ENCODE measurements at places on chromosomes 11 and 22.

- DNase-seq = no peak
Observed at GRCh38 chr11:64472593-64473455, 113.9 kb downstream of the RPS6KA4 start.

DNA sequence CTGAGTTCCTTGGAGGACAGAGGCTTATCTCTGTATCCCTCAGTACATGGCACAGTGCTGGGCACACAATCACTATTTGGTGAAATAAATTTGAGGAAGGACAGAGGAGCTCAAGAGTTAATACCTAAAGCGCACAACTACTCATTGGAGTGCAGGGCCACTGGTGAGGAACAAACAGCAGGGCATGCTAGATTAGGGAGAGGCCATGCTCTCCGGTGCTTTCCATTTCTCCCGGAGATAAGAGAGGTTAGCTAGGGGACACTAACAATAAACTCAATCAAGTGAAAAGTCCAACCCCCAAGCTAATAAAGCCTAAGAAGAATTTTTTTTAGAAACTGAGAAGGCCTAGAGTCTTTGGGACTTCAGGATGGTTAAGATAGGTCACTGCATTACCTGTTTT is 29.1 kb downstream of the NFRKB start:
- DNase-seq = no peak

DNA sequence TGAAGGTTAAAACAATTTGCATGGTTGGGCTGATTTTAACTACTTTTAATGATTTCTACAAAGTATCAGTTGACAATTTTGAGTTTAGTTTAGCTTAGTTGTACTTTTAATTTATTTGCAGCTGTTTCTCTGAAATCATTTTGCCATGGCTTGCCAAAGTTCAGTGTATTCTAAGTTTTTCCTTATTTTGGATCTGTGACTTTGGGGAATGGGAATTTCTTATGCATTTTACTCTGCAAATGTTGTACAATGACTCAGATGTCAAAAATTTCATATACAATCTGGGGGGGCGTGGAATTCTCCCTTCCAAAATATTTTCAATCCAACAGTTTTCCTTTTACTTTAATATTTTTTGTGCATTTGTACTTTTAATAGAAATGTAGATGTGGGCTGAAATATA is 8.9 kb upstream of the DCHS1 start:
- DNase-seq = no peak

DNA sequence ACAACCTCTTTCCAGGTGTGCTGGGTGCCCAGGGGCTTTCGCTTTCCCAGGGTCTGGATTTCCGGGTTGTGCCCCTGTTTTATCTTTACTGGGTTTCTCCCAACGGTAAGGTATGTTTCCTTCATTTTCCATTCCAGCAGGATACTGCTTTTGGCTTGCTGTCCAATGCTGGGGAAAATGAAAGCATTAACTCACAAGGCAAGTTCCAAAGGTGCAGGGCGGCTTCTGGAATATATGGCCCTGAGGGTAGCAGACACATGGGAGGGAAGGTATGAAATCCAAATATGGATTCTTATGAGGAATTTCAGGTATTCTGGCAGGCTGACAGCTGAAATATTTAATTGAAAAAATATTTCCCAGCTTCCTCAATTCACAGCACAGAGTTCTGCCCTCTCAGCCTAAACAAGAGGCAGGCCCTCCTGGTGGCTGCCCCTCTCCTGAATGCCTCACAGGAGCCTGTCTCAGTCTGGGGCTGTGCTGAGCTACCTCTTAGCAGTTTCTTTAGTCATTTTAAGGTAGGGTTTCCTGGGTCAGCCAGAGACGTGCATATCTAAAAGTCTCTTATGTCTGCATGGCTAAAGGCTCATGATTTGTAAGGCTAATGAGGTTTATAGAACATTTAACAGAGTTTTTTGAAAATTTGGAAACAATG is 318.6 kb upstream of the B3GAT1 start:
- DNase-seq = no peak

DNA sequence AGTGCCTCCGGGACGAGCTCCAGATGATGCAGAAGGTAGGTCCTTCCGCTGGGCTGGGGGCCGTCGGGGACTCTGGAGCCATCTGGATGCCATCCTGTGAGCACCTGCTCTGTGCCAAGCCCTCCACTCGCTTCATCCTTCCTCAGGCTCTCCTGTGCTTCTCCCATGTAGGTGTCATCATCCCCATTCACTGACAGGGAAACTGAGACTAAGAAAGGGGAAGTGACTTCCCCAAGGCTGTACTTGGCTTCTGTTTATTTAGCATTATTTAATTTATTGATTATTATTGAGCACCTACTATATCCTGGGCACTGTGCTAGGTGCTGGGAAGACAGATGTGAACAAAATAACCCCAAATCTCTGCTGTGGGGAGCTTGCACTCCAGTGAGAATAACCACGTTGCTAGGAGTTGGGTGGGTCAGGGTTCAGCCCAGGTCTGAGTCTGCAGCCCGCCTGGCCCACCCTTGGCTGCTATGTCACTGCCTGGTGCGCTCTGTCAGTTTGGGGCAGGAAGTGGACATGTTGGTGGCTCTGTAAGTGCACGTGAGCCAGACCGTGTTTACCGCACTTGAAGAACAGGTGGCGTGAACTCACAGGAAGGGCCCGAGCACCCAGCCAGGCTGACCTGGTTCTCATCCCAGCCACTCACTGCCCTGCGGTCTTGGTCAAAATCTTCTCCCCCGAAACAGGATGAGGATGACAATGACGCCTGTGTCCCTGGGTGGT is 35.9 kb upstream of the GCAT start:
- no peak for DNase-seq

DNA sequence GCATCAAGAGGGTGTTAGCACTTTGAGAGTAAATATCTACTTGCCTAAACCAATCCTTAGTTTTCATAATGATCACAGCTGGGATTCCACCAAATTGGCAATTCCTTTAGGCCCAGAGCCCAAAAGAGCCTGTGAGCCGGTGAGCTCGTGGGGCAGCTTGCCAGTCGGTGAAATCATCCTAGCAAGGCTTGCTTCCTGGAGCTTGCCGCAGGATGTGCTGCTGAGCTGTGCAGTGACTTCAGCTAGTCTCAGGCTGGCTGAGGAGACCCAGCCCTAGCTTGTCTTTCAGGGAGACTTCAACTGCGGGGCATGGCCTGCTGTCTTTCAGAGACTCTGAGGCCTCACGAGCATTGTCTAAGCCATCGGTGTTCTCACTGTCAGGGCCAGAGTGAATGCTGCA is 73.6 kb upstream of the SUSD2 start:
- peak; percentile 44 for DNase-seq

DNA sequence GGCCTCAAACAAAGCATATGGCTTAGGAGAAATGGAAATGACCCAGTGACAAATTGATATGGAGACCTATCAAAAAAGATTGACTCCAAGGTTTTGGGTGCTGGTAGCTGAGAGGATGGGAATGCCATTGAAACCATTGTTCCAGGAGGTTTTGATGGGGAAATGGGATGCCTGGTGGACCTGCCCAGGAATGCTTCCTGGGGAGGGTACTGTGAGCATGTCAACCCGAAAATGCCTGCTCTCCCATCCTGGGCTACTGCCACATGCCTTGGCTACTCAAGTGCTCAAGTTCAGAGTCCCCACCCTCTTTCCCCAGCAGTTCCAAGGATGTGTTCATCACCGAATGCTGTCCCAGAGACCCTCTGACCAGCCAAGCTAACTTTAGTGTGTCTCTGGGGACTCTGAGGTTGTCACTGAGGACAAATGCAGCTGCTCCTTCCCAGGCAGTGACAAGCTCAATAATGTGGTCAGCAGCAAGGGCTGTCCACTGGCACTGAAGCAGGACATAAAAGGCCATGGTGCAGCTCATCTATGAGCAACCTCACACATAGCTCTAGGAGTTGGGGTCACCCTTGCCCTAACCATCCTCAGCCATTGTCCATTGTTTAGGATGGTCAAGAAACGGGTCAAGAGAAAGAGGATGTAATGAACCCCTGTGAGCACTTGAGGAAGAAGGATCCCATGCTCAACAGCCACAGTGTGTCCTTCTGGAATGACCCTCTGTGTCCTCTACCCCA is 83.7 kb downstream of the TRIM29 start:
- no peak for DNase-seq

- DNase-seq = peak; percentile 90
Observed at GRCh38 chr22:30829901-30830550, 135.4 kb downstream of the OSBP2 start.

DNA sequence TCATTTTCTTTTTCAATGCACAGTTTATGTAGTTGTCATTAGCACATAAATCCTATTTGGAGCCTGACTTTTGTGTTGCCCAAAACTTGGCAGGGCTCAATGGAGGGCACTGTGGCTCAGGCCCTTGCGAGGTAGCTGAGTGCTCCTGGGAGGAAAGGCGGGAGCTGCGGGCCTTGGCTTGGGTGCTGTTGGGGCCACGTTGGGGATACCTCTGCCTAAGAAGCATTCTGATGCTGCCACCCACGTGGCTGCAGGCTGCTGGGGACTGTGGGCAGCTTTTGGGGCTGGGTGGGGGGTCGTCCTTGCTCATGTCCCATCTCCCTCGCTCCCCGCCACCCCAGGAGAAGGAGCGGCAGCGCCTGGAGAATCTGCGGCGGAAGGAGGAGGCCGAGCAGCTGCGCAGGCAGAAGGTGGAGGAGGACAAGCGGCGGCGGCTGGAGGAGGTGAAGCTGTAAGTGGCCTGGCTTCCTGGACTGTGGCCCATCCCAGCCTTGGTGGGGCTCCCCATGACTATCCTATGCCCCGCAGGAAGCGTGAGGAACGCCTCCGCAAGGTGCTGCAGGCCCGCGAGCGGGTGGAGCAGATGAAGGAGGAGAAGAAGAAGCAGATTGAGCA is 20.9 kb downstream of the INCENP start:
- DNase-seq = no peak

GRCh38 chr11:130523609-130524008 is 75.2 kb downstream of the ADAMTS15 start:
- peak; percentile 29 for DNase-seq

DNA sequence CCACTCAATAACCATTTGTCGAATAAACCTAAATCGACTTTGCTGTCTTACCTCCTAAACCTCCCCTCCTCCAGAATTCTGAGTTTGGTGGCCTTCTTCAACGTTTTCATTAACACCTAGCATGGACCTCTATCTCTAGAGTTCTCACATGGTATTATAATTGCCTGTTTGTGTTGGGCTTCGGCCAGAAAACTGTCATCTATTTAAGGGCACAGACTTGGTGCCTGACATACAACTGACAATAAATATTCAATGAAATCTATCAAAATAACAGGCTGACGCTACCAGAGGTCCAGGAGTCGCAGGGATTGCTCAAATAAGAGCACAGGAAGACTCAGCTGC is 687 bp downstream of the ALKBH8 start:
- DNase-seq = no peak

DNA sequence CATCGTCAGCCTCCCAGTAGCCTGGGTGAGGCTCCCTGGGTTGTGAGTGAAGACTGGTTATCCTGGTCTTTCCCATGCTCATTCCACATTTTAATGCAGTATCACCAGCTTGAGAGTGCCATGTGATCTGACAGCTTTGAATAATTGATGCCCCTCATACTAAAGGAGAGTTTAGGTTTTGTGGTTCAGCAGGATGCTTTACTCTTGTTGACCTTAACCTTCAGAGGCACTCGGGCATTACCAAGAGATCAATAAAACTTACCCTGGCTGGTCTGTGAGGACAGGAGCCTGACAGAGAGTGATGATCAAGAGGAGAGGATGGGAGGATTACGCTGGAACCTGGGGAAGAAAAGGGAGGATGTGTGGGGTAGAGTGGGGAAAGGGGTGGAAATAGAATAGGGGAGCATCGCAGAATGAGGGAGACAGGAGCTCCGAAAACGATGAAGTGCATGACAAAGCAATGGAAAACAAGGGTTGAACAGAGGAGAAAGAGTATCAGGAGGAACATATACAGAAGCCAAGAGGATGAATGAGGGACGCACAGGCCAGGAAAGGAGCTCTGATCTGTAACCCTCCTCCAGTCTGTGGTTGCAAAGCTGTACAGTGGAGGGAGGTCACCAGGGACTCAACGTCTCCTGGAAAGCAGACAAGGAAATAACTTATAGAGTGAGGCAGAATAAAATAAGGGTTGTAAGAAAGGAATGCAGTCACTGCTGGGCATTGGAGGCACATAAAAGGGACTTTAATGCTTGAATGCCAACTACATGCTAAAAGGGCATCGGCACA is 594.5 kb downstream of the NTM start:
- no peak for DNase-seq

- no peak for DNase-seq
Observed at GRCh38 chr11:111798279-111798678, 32.1 kb upstream of the PPP2R1B start.

GRCh38 chr11:122229481-122230384 is 113.7 kb upstream of the BLID start:
- no peak for DNase-seq

DNA sequence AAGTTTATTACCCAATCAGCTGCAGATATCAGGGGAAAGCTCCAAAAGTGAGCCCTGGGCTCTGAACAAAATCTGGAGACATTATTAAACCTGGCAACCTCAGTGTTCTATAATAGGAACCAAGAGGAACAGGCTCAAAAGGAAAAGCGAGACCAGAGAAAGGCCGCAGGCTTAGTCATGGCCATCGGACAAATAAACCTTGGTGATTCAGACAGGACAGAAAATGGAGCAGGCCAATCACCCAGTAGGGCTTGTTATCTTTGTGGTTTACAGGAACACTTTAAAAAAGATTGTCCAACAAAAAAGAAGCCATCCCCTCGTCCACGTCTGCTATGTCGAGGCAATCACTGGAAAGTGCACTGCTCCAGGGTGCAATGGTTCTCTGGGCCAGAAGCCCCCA is 7.7 kb upstream of the PANX1 start:
- DNase-seq = no peak

GRCh38 chr11:85811624-85812023 is 683 bp upstream of the SYTL2 start:
- no peak for DNase-seq

- DNase-seq = no peak
Observed at GRCh38 chr22:43666457-43666856, 145.6 kb downstream of the EFCAB6 start.

DNA sequence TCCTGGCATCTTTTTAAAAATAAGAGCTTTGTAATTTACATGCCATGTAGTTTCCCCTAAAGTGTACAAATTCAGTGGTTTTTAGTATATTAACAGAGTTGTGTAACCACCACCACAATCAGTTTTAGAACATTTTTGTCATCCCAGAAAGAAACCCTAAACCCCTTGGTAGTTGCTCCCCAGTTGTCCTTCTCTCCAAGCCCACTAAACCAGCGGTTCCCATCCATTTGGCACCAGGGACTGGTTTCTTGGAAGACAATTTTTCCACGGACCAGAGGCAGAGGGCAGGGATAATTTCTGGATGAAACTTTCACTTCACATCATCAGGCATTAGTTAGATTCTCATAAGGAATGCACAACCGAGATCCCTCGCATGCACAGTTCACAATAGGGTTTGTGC is 22.6 kb downstream of the CABIN1 start:
- DNase-seq = no peak

- no peak for DNase-seq
Observed at GRCh38 chr11:103993507-103993906, 42.9 kb upstream of the DDI1 start.

- no peak for DNase-seq
Observed at GRCh38 chr22:23695141-23695540, 4.3 kb downstream of the RGL4 start.

- no peak for DNase-seq
Observed at GRCh38 chr11:31817054-31817620, 6.0 kb upstream of the PAX6 start.

- DNase-seq = peak; percentile 55
Observed at GRCh38 chr11:130999992-131000770, 83.9 kb upstream of the SNX19 start.

Measured in AG04449 (cell line).